ENCODE measurements at places on chromosomes 12 and 14.

GRCh38 chr14:64218344-64219240 is 75.6 kb downstream of the ESR2 start:
- DNase-seq, result no peak

DNA sequence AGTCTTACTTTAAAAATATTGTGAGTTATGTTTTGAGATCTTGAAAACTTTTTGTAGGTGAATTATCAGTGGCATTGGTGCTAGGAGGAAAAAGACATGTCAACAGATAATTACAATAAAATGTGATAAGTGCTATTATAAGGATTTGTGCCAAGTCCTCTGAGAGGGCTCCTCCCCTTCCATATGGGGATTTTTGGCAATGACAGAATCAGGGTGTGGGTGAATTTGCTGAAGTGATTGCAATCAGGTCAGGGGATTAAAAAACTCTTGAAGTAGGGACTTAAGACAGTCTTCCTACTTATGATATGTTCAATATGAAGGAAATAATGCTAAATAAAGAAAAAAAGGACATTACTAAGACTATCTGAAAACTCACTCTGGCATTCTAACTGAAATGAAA is 122.5 kb downstream of the SLC15A5 start:
- no peak for DNase-seq

DNA sequence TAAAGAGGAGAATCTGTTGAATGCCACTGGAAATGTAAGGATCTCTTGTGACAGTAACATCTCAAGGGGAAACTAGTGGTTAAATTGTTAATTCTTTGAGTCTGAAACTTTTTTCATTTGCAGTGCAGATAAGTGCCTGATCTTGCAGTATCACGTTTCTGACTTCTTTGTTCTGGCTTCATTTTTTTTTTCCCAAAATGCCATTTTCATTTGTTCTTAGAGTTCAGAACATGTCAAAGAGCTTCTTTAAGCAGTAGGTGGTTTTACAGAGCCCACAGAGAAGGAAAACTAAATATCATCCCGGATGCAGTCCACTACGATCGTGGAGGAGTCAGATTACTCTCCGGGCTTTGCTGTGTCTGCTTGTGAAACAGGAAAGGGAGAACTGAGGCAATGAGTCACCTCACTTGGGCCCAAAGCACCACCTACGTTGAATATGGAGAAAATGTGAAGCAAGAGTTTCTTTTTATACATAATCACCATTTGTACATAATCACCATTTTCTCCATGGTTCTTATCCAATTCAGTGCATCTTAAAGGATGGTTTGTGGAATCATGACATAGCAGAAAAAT is 43.9 kb downstream of the HMGA2 start:
- DNase-seq, result no peak

DNA sequence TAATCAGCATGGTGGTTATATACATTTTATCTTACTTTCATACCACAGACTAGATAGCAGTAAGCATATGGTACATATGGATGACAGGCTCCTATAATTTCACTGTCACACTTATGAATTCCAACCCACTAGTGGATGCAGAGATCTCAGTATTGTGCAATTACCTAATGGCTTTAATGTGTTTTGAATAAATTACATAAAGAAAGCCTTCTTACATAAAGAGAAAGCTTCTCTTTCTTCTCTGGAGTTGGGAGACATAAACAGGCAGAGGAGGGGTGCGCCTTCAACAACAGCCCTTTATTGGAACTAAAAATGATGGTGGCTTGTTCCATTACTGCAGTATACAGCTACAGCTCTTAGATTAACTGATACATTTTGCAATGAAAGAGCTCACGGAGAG is 52.6 kb downstream of the SAV1 start:
- no peak for DNase-seq

DNA sequence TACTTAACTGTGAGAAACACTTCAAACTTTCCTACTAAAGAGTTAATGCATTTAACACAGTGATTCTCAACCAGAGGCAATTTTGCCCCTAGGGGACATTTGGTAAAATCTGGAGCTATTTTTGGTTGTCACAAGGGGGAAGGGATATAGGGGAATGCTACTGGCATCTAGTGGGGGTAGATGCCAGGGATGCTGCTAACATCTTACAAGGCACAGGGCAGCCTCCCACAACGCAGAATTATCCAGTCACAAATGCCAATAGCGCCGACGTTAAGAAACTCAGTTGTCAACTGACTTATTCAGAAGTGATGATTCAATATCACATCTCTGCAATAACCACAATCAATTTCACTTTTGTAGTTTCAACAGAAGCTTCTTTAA is 2.0 kb downstream of the EEA1 start:
- DNase-seq, result no peak

DNA sequence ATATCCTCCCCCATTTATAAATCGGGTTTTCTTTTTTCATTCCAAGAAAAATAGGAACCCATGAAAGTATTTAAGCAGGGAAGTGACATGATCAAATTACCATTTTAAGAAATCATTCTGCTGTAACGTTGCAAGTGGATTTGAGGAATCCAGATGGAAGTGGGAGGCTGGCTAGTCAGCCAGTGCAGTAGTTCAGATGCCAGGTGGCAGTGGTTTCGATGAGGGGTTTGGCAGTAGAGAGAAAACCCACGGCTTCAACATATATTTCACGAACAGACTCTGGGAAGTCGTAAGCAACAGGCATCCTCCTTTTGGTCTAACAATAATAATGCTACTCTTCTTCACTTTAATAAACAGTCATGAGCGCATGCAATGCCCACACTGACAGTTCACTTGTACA is 25.0 kb downstream of the PDZRN4 start:
- no peak for DNase-seq

DNA sequence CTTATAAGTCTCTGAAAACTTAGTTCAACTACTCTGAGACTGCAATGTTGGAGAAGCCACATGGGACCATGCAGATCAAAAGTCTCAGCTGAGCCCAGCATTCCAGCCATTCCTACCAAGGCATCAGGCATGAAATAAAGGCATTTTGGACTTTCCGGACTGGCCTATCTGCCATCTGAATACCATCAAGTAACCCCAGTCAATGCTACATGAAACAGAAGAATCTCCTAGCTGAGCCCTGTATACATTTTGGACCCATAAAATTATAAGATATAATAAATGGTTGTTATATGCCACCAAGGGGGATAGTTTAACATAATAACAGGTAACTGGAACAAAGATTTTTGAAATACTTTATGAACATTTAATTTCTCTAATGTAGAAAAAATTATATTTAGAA is 9.3 kb upstream of the TMEM260 start:
- DNase-seq, result no peak

GRCh38 chr14:34359420-34360117 is 102.5 kb downstream of the SPTSSA start:
- DNase-seq, result no peak

- DNase-seq, result no peak
These were observed 59.7 kb upstream of the C14orf132 start for GRCh38 chr14:95979339-95980042.

- DNase-seq, result no peak
These were observed 136.8 kb downstream of the TBX5 start for GRCh38 chr12:114269153-114269552.

DNA sequence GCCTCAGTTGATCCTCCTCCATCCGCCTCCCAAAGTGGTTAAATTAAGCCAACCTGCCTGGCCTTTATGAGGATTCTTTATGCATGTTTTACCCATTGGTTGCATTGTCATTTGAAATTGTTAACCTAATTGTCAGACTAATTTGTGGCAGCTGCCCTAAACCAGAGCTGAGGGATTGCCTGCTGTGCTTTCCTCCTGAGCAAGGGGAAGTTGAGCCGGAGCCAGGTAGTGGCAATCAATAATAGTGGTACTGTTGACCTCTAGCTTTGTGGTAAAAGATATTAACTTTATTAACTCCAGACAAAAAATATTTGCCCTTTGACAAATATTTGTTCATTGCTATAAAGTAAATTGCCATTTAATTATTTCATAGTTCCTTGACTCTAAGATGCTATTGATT is 5.6 kb upstream of the HEBP1 start:
- DNase-seq, result no peak

DNA sequence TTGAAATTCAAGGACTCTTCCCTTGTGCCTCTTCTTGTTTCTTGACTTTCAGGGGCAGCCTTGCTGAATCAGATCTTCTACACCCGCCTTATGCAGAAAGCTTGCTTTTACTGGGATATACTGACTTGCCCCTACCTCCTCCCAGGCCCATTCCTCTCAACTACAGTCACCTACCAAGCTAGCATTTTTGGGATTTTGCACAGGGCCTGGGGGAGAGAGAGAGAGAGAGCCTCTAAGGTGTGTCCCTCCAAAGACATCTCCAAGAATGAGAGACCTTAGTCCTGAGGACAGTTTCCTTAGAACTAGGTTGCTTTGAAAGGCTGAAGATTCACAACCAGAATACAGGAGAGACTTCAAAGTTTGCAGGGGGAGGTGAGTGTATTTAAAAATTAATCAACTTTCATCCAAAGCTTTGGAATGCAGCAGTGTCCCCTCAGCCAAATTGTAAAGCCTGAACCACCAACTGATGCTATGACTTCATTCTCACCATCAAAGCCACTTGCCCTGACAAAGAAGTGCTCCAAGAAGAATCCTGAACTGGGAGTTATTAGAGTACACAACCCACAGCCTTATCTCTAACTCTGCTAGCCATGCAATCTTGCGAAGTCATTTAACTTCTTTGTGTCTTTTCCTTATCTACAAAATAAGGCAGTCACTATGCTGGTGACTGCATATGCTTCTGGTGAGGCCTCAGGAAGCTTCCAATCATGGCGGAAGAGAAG is 96.1 kb upstream of the EGLN3 start:
- DNase-seq, result no peak

DNA sequence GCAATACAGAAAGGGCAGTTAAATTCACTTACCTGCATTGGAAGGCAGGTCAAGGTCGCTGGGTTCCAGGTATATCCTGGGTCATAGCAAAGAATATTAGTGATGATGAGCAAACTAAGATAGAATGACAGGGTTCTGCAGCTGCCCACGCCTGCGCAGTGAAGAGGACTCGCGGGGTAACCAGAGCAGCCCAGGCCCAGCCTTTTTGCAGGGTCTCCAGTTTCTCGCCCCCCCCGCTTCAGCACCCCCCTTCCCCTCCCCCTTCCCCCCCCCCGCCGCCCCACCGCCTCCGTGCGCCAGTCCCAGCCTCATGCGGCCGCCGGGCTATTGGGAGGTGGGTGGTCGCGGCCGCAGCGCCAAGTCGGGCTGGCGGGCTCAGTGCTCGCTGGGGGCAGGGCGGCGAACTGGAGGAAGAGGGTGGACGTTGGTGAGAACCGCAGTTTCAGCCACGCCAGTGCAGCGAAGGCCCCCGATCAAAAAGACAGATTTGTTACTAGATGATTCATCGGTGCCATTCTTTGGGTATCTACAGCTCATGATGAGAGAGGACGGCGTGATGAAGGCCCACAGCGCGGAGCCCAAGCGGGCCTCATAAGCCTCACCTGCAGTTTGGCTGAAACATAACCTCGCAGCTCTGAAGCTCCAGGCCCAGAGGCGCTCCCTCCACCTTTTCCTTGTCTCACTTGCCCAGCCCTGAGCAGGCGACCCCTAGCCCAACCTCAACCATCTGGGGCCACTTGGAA is 20.2 kb downstream of the SLC2A3 start:
- no peak for DNase-seq

DNA sequence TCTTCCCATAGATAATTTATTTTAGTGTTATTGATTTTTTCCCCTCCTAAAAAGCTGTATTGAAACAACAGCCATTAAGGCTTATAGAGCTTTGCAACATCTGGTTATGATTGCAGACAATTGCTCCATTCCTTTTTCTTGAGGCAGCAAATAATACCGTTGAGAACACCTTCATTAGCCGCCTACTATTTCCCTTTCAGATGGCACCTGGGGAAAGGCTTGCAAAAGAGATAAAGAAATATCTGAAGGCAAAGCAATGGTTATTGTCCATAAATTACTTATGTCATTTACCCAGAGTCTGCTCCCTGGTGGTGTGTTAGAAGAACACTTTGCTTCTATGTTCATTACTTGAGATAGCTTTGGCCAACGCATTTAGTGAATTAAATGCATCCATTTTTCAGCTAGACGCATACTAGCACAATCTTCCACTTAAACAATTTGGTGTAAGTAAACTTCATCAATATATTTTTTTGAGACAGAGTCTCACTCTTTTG is 377.8 kb downstream of the KCNH5 start:
- no peak for DNase-seq

All from right renal cortex interstitium (tissue), 3 donors.